ENCODE measurements at places on chromosomes 5 and 9.

DNA sequence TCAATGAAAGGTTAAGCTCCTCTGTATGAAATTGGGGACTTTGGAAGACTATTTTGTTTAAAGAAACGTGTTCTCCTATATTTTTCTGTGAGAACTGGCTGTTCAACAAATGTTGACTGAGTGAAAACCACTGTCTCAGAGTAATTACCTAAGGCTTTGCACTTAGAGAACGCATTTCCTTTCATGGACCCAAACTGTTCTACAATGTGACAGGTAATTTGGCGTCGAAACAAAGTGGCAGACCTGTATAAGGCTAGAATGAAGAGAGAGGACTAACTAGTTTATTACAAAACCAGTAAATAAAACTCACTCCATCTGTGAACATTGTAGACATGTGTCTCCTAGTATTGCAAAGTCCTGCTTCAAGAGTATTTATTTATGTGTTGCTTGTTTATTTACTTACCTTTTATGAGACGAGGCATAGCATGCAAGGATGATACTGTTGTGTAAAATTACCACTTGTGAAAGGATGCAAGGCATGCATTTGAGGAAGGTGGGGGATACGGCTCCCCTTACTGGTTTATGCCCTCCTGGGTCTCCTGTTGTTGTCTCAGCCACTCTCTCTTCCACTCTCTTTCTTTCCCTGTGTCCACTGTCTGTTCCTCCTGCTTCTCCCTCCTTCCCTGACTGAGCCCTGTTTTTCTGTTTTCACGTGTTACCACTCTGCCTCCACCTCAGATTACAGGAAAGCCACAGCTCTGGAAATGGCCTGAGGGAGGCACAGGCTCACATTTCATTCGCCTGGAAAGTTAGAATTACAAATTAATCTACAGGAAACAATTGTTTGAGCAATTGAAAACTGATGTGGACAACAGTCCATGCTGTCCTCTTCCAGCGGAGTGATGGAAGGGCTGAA, 444.0 kb upstream of the ZNF608 start:
- DNase-seq, result no peak

- no peak for DNase-seq
These were observed 51.9 kb downstream of the SLC25A46 start for GRCh38 chr5:110790673-110791072.

DNA sequence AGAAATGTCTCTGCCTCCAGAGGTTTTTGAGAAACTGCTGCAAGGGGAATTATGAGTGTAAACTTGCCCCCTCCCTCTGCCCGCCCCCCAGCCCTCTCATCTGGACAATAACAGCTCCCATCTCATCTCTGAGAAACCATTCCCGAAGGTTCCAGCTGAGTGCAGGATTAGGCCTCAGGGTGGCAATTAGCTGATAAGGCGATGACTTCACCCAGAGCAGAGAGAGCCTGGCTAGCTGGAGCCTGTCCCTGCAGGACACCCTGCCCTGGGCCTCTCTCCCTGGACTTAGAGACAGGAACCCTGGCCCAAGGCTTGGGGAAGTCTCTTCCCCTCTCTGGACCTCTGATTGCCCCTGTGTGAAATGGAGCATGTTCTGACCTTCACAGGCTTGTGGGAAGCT, 45.7 kb upstream of the HAND1 start:
- no peak for DNase-seq

- DNase-seq, result no peak
These were observed 19.6 kb upstream of the ENC1 start for GRCh38 chr5:74660140-74660539.

GRCh38 chr5:145588113-145588512, 247.0 kb downstream of the PRELID2 start:
- no peak for DNase-seq

GRCh38 chr9:136962701-136963248, 10.7 kb downstream of the LCN12 start:
- no peak for DNase-seq

DNA sequence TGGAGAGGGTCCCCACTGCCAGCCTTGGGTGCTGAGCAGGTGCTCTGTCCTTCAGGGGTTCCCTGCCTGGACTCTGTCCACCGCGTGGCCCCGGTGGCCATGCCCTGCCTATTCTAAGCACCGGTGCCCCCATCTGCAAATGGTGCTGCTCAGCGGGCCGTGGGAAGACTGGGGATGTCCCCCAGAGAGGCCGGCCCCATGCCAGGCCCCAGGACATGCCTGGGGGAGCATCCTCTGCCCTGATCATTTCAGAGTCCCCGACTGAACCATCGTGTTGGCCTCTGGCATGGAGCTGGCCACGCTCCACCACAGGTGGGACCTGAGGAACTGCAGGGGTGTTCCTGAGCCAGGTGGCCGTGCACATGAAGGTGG, 64.7 kb downstream of the RXRA start:
- DNase-seq, result no peak

GRCh38 chr9:76646249-76646648, 118.0 kb upstream of the PCA3 start:
- no peak for DNase-seq

- DNase-seq, result no peak
These were observed 127.6 kb downstream of the SLF1 start for GRCh38 chr5:94745786-94746730.

- no peak for DNase-seq
These were observed 204.9 kb downstream of the ZNF462 start for GRCh38 chr9:107067739-107068416.

GRCh38 chr9:22813529-22813928, 366.9 kb downstream of the DMRTA1 start:
- DNase-seq, result no peak

DNA sequence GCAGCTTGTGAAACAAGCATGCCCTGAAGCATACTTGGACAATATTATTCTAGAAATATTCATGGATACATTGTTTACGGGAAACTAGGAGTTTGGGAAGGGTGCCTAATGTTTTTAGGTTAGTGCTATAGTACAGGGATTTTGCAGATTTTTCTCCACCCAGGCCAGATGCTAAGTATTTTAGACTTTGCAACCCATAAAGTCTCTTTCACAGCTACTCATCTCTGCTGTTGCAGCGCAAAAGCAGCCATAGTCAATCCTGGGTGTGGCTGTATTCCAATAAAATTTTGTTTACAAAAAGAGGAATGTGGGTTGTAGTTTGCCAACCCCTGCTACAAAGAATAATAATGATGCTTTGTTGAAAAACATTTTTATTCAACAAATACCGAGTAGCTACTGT, 106.2 kb downstream of the CEMIP2 start:
- DNase-seq, result no peak

DNA sequence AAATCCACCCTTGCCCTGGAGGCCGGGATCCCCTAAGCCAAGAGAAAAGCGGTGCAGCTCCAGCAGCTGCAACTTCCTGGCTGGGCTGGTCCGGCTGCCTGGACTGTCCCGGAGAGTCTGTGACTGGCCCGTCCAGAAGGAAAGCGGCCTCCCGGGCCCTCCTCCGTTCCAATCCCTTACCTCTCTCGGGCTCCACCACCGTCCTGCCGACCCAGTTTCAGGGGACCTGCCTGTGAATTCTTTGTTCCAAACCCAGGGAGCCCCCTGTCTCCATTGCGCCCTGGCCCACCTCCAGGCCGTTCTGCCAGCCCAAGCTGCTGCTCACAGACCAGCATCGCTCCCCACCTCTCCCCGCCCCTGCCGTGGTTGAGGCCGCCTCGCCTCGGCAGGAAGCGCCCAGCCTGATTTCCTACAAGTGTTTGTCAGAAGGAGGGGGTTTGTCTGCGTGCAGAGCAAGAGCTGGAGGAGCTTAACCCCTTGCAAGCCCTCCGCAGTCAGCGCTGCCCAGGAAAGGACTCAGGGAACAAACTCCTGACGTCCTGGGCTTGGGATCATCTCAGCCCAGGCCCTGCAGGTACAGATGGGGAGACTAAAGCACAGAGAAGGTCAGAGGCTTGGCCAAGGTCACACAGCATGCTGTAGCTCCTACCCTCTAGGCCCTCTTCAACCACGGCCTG, at the start of gene AKNA:
Gene AKNA (minus strand): TSS at position 303 of the 677 bp plus-strand sequence. CDS start 6,649 bp downstream, outside the sequence.
- peak; percentile 75 for DNase-seq

GRCh38 chr5:31678180-31678579, 39.2 kb downstream of the PDZD2 start:
- no peak for DNase-seq

GRCh38 chr5:167671176-167671575, 620.3 kb upstream of the WWC1 start:
- DNase-seq, result no peak

DNA sequence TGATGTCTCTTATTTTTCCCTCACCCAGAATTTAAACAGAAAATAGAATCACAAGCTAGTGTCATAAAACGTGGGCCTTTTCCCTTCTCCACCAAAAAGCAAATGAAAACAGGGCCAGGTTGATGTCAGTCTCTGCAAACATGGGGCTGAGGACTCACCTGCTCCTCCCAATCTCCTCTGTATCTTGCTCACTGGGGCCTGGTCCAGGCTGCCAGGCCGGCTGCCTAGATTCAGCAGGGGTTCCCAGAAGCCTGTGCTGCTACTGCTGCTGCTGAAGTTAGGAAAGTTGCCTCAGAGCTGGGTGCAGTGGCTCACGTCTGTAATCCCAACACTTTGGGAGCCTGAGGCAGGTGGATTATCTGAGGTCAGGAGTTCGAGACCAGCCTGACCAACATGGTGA, 84.3 kb downstream of the PCDH1 start:
- no peak for DNase-seq

- no peak for DNase-seq
These were observed 85.1 kb downstream of the FGF1 start for GRCh38 chr5:142600611-142601358.

GRCh38 chr9:40913928-40914673, 214.4 kb downstream of the FOXD4L6 start:
- DNase-seq, result no peak

- no peak for DNase-seq
These were observed 162.2 kb downstream of the SREK1 start for GRCh38 chr5:66306105-66306843.

- DNase-seq, result no peak
These were observed 139.3 kb downstream of the AOPEP start for GRCh38 chr9:94865582-94866452.
